ENCODE measurements at places on chromosomes 7 and 10. TPM values are rescaled to one million over a fixed set of nuclear protein-coding genes. Genes with fewer than 3 reads are reported as not detected.

DNA sequence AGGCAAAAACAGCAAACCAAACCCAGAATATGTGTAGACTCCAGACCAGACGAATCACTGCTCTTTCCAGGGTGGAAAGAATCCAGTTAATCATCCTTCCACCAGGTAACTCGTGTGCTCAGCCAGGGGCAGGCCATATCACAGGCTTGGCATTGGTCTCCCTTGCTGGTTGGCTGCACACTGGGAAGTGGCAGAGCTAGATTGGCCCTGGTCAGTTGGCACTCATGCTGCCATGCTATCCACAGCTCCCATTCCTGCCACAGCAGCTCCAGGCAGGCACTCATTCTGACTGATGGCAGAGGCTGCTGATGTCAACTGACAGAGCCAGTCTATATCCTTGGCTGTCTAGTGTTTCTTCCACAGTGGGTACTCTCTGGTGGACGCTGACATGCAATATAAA is 9.7 kb upstream of the GDF10 start:
- DNase-seq = peak; percentile 8
- H3K4me3 ChIP-seq = no peak overlapping the region

Gene NRF1
- 41.6 TPM for total RNA-seq

Gene GIMAP1
- total RNA-seq = 1.7 TPM

Gene SPDYE11
- 5.6 TPM for total RNA-seq

Gene FAM171A1
- 11.1 TPM for total RNA-seq

DNA sequence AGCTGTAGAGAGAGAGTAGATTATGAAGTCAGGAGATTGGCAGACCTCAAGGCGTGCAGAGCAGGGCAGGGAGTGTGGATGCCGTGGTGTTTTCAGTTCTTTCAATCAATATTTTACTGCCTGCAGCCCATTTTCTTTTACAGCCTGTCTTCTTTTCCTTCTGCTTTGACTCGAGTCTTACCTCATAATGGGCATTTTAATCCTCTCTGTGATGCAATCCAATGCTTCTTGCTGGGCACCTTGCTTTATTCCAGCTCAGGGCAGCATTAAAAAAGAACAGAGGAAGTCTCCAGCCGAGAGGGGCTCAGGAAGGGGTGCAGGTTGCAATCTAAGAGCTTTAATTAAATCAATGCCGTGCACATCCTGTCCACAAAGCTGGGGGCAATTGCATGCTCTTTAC is 839.0 kb downstream of the LRMDA start:
- no peak for DNase-seq
- H3K36me3 ChIP-seq = no peaks in the 10 kb centered on the region
- no peak overlapping the region for H3K4me3 ChIP-seq
- H3K27ac ChIP-seq = no peak overlapping the region
- H3K4me1 ChIP-seq = no peaks in the 10 kb centered on the region

GRCh38 chr10:12481924-12482323 is 132.6 kb downstream of the CAMK1D start:
- no peak overlapping the region for H3K4me3 ChIP-seq
- DNase-seq = no peak
- no peak overlapping the region for H3K27ac ChIP-seq
- H3K27me3 ChIP-seq = no peaks in the 10 kb centered on the region
- H3K4me1 ChIP-seq = peaks cover 2% of the 10 kb centered on the region

DNA sequence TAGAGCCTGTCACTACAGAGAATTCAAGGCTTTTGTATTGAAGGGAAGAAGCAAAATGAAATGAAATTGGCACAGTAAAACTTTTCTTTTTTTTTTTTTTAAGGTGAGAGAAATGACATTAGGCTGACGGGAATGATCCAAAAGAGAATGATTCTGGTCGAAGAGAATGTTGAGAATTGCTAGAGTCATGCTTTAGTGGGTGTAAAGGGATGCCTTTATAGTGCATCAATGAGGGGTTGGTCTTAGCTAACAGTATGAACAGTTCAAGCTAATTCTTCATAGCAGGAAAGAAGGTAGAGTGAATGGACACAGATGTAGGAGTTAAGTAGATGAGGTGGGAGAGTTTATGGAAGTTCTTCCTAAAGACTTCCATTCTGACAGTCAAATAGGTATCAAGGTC is 32.3 kb upstream of the LSM8 start:
- no peak for DNase-seq
- no peaks in the 10 kb centered on the region for H3K36me3 ChIP-seq
- no peaks in the 10 kb centered on the region for H3K27me3 ChIP-seq
- H3K27ac ChIP-seq = no peak overlapping the region
- H3K4me1 ChIP-seq = no peaks in the 10 kb centered on the region
- no peak overlapping the region for H3K4me3 ChIP-seq

- H3K27ac ChIP-seq = no peak overlapping the region
- no peak for DNase-seq
- H3K36me3 ChIP-seq = no peaks in the 10 kb centered on the region
- H3K27me3 ChIP-seq = no peaks in the 10 kb centered on the region
- H3K4me1 ChIP-seq = no peaks in the 10 kb centered on the region
Measured at GRCh38 chr10:123404357-123404756, 250.2 kb downstream of the BUB3 start.

Gene CEP55
- 15.5 TPM for total RNA-seq

DNA sequence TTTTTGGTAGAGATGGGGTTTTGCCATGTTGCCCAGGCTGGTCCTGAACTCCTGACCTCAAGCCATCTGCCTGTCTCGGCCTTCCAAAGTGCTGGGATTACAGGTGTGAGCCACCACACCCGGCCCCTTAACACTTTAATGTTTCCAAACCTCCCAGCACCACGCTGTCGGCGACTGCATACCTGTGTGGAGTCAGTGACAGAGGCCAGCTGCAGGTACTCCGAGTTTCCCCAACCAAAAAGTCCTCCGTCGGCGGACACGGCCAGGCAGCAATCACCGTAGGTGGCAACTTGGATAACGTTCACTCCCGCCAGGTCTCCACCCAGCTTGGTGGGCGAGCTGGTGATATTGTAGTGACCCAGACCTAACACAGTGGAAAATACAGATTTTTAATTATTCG is 15.2 kb downstream of the RCC1L start:
- no peak overlapping the region for H3K27ac ChIP-seq
- no peaks in the 10 kb centered on the region for H3K36me3 ChIP-seq
- H3K4me1 ChIP-seq = peaks cover 15% of the 10 kb centered on the region
- DNase-seq = no peak
- no peak overlapping the region for H3K4me3 ChIP-seq

GRCh38 chr7:116588641-116589594 is 64.1 kb downstream of the CAV1 start:
- DNase-seq = no peak
- H3K4me3 ChIP-seq = no peak overlapping the region
- H3K27me3 ChIP-seq = no peaks in the 10 kb centered on the region

GRCh38 chr10:119981826-119982225 is 89.3 kb downstream of the SEC23IP start:
- no peak overlapping the region for H3K4me3 ChIP-seq
- no peak for DNase-seq
- H3K27me3 ChIP-seq = no peaks in the 10 kb centered on the region
- H3K4me1 ChIP-seq = no peaks in the 10 kb centered on the region
- H3K36me3 ChIP-seq = no peaks in the 10 kb centered on the region
- no peak overlapping the region for H3K27ac ChIP-seq

GRCh38 chr10:77034240-77034639 is 603.4 kb downstream of the KCNMA1 start:
- no peaks in the 10 kb centered on the region for H3K4me1 ChIP-seq
- H3K27ac ChIP-seq = no peak overlapping the region
- H3K36me3 ChIP-seq = no peaks in the 10 kb centered on the region
- no peaks in the 10 kb centered on the region for H3K27me3 ChIP-seq
- peak; percentile 28 for DNase-seq

Gene AP5Z1
- 47.6 TPM for total RNA-seq

DNA sequence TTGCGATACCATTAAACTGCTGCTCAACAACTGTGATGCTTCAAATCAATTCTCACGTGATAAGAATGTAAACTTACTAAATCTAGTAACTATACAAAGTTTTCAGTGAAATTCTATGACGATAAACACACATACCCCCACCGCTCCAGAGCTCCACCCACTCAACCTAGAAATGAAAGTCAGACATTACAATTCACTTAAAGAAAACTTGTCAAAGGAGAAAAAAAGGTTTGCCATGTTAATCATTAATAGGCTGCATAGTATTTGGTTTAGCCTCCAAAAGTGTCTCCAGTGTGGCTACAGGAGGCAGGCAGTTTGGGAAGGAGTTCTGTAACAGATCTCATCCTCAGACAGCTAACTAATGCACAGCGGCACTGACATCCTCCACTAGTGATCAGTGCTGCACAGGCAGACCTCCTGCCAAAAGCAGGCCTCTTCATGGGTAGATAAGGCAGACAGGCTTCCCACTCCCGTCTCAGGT is 3.1 kb downstream of the HERPUD2 start:
- DNase-seq = peak; percentile 54
- no peaks in the 10 kb centered on the region for H3K36me3 ChIP-seq
- peaks cover 40% of the 10 kb centered on the region for H3K4me1 ChIP-seq
- peak overlapping the region; percentile 4 for H3K27ac ChIP-seq
- no peaks in the 10 kb centered on the region for H3K27me3 ChIP-seq
- no peak overlapping the region for H3K4me3 ChIP-seq

- H3K36me3 ChIP-seq = no peaks in the 10 kb centered on the region
- no peak for DNase-seq
- no peak overlapping the region for H3K4me3 ChIP-seq
Measured at GRCh38 chr7:2905500-2905899, 61.4 kb upstream of the GNA12 start.

DNA sequence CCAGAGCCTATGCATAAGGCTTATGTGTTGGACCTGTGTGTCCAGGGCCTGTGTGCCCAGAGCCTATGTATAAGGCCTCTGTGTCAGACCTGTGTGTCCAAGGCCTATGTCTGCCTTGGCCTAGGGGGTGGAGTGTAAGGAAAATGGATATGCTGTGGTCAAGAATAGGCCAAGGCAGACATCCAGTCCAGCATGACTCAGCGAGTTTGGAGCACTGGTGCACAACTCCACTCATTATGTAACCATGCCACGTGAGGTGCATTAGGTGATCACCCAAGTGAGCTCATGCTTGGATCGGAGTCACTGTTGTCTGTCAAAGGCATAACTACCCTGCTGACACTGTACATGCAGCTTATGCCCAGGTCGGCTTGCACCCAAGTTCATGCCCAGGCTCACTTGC is 238.9 kb downstream of the CACNA2D1 start:
- H3K27me3 ChIP-seq = no peaks in the 10 kb centered on the region
- H3K27ac ChIP-seq = no peak overlapping the region
- peaks cover 4% of the 10 kb centered on the region for H3K4me1 ChIP-seq
- H3K36me3 ChIP-seq = no peaks in the 10 kb centered on the region
- DNase-seq = no peak

Gene MINDY4
- 51.7 TPM for total RNA-seq

DNA sequence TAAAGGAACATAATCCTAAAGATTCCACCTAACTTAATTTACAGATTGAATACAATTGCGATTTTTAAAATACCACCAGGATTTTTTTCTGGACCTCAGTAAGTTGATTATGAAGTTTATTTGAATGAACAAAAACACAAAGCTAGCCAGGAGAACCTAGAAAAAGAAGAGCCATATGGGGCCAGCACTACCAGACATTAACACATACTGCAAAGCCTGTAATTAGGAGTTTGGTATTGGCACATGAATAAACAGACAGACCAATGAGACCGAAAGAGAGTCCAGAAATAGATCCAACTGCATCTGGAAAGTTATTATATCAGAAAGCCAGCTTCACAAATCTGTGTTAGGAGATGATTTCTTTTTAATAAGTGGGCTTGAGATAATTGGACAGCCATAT is 105.5 kb upstream of the CHST15 start:
- H3K27ac ChIP-seq = no peak overlapping the region
- H3K36me3 ChIP-seq = no peaks in the 10 kb centered on the region
- H3K4me3 ChIP-seq = no peak overlapping the region
- H3K4me1 ChIP-seq = no peaks in the 10 kb centered on the region
- no peak for DNase-seq

Gene ANXA8L1
- 2.2 TPM for total RNA-seq

DNA sequence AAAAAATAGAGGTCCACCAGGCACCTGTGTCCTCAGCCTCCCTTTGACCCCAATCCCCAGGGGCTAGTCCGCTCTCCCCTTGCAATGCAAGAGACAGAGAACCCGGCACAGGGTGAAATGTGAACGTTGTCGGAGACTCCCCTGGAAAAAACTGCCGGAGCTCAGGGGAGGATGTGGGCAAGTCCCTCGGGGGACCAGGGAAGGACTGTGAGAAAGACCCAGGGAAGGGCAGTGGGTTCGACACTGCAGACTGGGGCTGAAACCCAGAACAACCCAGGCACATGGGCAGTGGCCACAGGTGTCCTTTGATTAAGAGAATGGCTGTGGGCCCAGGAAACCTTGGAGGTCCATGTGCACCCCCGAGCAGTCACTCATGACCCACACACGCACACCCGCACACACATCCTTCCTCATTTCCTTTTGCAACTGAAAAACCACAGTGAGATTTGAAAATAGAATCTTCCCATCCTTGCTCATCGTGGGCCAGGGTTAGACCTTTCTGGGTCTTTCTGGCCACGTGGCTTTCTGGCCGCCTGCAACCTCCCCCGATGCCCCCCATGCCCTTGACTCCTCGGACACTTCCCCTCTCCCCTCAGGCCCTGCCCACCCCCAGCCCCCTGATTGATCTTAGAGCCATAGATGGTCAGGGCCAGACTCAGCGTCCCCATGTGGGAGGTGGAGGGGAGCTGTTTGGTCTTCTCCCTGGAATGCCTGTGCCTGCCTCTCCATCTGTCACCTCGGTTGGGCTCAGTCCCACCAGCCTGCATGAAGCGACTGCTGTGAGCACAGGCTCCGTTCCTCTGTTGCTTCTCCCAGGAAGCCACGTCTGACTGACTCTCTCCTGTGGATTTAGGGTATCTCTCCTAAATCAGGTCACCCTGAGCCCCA is 7.9 kb downstream of the LAT2 start:
- no peak for DNase-seq
- no peaks in the 10 kb centered on the region for H3K36me3 ChIP-seq
- no peak overlapping the region for H3K4me3 ChIP-seq

DNA sequence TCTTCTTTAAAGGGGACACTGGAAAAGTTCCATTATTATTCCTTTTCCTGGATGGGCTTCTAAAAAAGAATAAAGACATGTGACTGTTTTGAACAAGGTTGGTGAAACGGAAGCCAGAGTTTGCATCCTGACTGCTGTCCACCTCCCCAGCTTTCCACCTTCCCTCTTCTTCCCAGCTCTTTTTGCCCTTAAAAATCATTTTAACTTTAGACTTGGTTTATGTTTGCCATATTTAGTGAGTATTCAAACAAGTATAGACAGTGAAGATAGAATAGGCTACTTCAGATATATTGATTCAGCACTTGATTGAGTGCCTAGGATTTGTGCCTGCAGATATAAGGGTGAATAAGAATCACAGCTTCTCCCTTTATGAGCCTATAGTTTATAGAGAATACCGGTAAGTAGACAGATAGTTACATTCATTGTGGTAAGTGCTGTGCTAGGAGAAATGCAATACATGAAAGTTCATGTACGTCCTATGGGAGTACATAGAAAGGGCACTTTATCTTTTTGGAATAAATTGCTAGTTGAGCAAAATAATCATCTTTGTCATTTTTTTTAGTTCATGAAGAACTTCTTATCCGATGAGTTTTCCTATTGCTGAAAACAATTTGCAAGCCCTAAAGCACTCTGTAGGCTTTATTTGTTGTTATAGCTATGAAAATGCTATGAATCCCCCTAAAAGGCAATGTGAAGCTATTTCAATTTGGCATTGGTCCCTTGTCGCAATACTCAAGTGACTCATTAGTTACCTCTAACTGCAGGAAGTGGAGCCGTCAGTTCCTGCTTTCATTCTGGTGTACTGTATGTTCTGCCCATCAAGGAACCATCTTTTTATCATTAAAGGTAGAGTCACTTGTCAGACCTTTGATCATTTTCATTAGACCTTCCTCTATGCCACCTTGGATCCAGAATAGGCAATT is 57.2 kb upstream of the STRIP2 start:
- no peaks in the 10 kb centered on the region for H3K27me3 ChIP-seq
- H3K4me1 ChIP-seq = no peaks in the 10 kb centered on the region
- H3K36me3 ChIP-seq = no peaks in the 10 kb centered on the region
- H3K27ac ChIP-seq = no peak overlapping the region
- no peak overlapping the region for H3K4me3 ChIP-seq

All from testis (tissue), 5 donors.